A673 (cell line): ENCODE measurements at places on chromosomes 1 and 21. TPM values are rescaled to one million over a fixed set of nuclear protein-coding genes. Genes with fewer than 3 reads are reported as not detected.

DNA sequence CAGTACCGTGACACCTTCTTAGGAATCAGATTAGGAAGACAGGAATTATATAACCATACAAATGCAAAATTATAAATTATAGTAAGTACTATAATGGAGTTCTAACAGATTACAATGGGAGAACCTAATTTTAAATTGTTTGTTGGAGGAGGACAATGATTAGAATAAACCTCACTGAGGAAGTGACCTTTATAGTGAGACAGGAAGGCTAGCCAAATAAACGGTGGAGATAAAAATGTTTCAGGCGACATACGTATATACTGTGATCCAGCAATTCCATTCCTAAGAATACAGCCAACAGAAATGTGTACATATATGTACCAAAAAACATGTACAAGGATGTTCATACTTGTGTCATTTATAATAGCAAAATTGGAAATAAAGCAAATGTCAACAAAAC lies 15.2 kb downstream of the SYNJ1 start:
- DNase-seq = no peak

GRCh38 chr1:217066794-217067193 lies 343.6 kb upstream of the ESRRG start:
- DNase-seq = no peak

GRCh38 chr1:230375780-230376179 lies 50.4 kb downstream of the PGBD5 start:
- DNase-seq = no peak

GRCh38 chr21:25456672-25457071 lies 150.6 kb downstream of the MRPL39 start:
- no peak for DNase-seq

Gene TRIM62
- total RNA-seq = 2.8 and 3.5 TPM in 2 replicates

Gene CBR3
- 12.3 and 15.5 TPM in 2 replicates for total RNA-seq

Gene AMPD1
- 0.19 and 0.37 TPM in 2 replicates for total RNA-seq

GRCh38 chr1:46804027-46804889 lies 5.4 kb downstream of the CYP4B1 start:
- DNase-seq = no peak

Gene CELA3B
- not detected in 2 replicates for total RNA-seq

DNA sequence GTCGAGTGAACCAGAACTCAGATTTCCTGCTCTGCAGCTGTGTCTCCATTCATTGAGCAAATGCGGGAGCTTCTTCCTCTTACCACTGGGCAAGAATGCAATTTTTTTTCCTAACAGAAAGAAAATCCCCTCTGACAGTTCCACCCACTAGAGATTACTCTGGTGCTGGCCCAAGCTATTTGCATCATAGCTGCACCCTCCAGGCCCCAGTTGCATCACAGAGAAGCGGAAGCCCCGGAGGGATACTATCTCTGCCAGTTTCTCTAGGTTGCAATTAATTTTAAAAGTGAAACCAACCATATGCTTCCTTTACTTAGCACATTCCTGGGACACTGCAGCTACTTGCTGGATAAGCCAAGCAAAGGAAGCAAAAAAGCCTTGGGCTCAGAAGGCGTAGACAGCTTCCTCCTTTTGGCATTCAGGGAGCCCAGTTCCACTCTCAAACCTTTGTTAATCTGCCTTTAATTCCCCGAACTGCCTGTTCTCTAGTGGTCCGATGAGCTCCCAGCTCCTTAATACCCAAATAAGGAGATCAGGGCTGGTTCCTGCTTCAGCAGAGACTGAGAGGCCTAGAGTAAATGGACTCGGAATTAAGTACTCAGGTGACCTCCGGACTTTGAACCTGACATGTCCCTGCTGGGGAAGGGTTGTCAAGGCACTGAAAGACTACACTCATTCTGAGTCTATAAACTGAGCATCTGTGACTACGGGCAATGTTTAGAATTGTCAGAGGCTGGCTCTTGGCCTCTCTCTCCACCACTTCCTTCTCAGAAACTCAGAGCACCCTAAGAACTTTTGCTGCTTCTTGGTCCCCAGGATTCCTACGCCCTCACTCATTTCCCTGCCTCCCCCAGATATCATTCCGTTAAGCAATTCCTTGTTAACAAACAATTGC lies 72.5 kb upstream of the TNFSF18 start:
- DNase-seq = peak; percentile 85

GRCh38 chr1:148160048-148160342 lies 7.9 kb upstream of the NBPF11 start:
- no peak for DNase-seq

Gene FCAMR
- total RNA-seq = not detected in 2 replicates

Gene SYCP1
- total RNA-seq = 0.41 TPM in 1 of 2 replicates, not detected in the other

GRCh38 chr21:36684957-36685714 lies 13.8 kb upstream of the SIM2 start:
- DNase-seq = no peak

- peak; percentile 25 for DNase-seq
Measured at GRCh38 chr1:211625040-211625439, 46.1 kb upstream of the SLC30A1 start.

Gene SESN2
- total RNA-seq = 15.7 and 19.8 TPM in 2 replicates

DNA sequence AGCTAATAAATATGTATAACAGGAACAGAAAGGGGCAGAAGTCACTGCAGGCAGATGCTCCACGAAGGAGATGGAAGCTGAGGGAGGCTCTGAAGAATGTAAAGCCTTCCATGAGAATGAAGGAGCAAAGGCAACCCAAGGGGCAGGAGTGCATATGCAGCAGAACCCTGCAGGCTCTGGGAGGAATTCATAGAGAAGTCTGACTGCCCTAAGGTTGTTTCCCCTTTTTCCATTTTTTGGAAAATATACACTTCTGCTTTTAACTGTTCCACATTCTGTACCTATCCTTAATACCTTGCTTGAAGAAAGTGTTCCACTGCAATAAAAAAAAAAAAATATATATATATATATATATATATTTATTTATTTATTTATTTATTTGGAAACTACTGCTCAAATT lies 69.6 kb downstream of the CD34 start:
- no peak for DNase-seq

DNA sequence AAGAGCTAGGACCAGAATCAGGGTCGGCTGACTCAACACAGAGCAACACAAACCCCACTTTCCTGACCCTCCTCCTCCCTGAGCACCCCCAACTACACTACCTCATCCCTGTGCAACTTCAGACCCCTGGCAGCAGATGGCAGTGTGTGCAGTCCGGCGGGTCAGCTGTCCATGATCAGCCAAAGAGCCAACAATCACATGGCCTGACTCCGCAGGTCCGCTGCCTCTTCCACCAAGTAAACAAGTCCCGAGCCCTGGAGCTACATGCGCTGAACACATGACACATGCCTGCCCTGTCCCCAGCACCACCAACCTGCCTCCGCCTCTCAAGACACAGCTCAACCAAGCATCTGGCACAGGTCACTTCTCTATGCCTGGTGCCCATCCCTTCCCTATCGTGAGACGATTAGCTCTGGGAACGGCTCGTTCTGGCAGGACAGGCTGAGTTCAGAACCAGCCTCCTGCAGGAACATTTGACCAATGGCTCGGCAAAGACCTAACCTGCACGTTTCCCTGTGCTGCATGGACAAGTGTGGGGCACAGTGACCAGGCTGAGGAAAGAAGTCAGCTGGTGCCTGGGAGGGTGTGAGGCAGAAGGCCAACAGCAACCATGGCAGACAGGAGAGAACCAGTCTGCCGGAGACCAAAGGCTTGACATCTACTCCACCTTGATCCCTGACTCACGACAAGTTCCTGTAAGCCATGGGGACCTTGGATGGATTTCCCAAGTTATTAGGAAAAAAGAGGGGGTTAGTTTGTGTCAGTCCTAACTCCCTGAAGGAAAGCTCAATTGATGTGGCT lies 60.3 kb downstream of the CD46 start:
- peak; percentile 10 for DNase-seq

DNA sequence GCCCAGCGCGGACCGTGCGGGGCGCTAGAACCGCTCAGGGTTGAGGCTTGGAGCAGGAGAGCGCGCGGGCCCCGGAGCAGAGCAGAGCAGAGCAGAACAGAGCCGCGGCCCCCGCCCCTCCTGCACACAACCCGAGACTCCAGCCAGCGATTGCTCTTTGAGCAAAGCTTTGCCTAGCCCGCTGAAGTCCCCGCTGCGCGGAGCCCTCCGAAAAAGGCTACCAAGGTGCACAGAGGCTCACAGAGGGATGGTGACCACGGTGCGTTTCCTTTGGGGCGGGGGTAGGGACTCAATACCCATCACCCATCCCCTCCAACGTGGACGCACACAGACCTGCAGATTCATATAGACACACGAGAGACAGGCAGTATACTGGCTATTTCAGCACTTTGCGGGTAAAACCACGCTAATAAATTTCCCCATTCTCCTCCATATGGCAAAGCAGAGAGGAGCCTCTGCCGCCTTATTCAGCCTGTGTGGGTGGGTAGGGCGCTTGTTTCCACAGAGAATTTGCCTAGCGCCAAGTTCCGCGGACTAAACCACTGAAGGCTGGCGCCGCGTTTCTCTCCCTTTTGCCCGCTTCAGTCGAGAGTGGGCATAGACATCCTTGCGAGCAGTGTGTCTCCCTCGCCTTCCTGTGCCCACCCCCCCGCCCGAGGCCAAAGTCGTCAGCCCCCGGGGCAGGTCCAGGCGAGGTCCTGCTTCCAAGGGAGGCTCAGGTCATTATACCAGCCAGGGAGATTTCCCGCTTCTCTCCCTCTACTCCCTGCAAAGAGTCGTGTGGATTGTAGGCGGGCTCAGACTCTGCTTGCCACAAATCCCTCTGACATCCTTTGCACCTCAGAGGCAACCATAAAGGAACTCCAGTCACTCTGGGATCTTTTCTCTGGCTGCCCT lies 8.5 kb downstream of the HLX start:
- DNase-seq = no peak

Gene EFNA1
- 0.90 and 1.0 TPM in 2 replicates for total RNA-seq

DNA sequence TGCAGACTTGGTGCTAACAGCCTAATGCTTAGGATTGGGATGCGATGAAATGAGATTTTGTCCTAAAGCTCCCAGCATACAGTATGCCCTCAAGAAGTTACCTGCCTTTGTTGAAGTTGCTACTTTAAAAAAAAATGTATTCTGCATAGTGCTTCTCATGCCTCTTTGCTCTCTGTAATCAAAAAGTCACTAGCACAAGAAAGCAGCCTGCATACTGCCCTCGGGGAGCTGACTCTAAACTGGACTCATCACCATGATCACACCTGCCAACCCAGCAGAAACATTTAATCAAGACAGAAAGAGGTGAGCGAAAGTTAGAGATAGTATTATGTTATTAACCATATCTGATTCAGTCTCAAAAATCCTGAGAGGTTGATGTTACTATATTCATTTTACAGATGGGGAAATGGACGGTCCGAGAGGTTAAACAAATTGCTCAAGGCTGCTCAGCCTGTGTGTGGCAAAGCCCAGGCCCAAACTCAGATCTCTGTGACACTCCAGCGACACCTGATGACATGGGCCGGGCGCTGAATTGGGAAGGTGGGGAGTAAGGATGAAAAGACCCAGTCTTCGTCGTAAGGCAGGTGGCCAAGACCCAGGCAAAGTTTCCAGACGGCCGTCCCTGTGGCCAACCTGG lies 1.1 kb downstream of the BATF3 start:
- DNase-seq = no peak

Gene GRIK3
- total RNA-seq = 0.17 TPM in 1 of 2 replicates, not detected in the other

Gene MEGF6
- total RNA-seq = 2.8 and 7.8 TPM in 2 replicates

DNA sequence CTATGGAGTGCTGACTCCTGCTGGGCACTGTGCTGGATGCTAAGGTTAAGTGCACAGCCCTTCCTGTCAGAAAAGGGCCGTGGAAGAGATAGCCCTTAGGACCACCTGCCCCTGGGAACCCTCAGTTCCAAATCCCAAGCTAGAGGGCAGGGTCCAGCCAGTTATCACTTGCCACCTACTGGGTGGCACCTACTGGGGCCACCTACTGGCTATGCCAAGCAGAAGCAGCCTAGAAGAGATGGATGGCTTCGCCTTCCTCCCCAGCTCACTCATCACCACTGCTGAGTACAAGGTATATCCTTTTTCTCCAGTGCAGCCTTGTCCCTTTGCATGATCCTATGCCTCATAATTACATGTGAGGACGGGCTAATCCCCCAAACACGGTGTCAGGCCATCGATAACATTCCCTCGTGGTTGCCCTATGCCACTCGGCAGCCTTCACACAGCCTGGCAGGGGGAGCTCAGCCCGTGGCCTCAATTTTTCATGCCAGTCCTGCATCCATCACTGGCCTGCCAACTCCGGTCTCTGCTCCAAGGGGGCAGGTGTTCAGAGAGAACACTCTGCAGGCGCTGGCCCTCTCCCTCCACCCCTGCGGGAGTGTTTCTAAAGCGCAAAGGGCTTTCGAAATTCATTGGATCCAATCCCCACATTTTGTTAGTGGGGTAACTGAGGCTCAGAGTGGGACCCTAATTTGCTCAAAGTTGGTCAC lies 49.0 kb downstream of the SYT2 start:
- DNase-seq = no peak

GRCh38 chr1:245074898-245075297 lies 79.9 kb upstream of the KIF26B start:
- no peak for DNase-seq

GRCh38 chr1:26284597-26285347 lies 4.9 kb downstream of the SH3BGRL3 start:
- DNase-seq = peak; percentile 93
